Activated CD8-positive, alpha-beta T cell treated with anti-CD3 and anti-CD28 coated beads, Interleukin-2, amount 10 ng/mL, durations not matched to agents 7 days and 5 days (primary cell): ENCODE measurements at places on chromosomes 11 and 22.

- DNase-seq: no peak
Observed at GRCh38 chr11:35250621-35251020, 111.7 kb downstream of the CD44 start.

GRCh38 chr11:131056036-131056435 is 139.8 kb upstream of the SNX19 start:
- DNase-seq: no peak

- DNase-seq: peak; percentile 59
Observed at GRCh38 chr22:46737976-46738646, at the start of gene CERK. CERK (minus strand) TSS chr22:46738252; CDS start chr22:46738148, 104 bp downstream.

DNA sequence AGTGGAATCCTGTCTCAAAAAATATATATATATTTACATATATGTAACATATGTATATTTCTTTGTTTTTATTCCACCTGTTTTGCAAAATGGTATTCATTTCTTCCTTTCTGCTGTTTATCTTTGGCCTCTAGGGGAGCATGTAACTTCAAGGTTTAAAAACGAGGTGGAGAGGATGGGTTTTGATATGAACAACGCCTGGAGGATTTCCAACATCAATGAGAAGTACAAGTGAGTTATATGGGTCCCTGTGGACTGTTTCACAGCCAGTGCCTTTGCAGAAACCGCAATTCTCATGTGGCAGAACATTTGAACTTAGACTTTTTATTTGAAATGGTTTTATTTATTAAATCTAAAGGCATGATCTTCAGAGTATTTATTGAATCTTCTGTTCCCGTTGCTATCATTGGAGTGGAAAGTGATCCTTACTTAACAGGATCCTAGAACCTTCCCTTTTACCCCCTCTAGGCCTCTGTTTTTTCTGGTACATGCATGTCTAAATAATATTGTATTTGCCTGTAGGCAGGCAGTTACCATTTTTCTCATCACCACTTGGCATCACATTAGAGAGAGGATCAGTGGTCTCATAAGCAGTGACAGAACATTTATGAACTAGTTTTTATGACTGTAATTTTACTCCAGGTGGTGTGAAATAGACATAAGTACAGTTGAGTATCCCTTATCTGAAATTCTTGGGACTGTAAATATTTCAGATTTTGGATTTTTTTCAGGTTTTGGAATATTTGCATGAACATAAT is 81.5 kb upstream of the HORMAD2 start:
- no peak for DNase-seq

- DNase-seq: no peak
Observed at GRCh38 chr11:12274558-12275197, 102.7 kb upstream of the PARVA start.
